ENCODE measurements at places on chromosomes 4 and X.

GRCh38 chr4:86529436-86529835 lies 64.7 kb upstream of the PTPN13 start:
- no peak for DNase-seq

- DNase-seq: peak; percentile 86
Measured at GRCh38 chr4:2934077-2934812, 29.0 kb downstream of the NOP14 start.

GRCh38 chr4:160352637-160353036 lies 1249.8 kb downstream of the RAPGEF2 start:
- DNase-seq: no peak

DNA sequence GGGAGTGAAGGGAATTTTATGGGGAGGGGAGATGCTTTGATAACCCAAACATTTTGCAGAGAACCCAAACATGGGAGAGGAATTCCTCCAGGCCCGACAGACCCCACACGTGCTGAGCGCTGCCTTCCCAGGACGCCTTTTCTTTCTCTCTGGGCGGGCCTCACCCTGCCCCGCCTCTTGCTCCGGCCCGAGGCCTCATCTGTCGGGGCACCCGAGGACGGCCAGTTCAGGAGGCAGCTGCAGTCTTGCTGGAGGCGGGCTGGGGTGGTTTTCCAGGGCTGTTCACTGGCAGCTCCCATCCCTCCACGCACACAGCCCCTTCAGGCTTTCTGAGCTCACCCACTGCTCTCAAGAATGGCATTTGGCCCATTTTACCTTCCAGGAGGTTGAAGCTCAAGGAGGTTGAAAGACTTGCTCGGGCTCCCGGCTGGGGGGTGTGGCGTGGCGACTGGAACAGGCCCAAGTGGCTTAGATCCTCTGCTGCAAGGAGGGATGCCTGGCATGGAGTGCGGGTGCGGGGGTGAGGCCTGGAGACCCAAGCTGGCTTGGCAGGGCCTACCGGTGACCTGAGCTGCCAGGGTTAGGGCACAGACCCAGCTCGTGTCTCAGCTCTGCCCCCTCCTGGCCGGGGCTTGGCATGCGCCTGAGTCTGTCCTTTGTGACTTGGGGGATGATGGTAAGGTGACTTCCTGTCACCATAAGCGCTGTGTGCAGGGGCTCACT lies 99.2 kb downstream of the PSAPL1 start:
- peak; percentile 93 for DNase-seq

- no peak for DNase-seq
Measured at GRCh38 chr4:10872833-10873517, 188.4 kb upstream of the CLNK start.

DNA sequence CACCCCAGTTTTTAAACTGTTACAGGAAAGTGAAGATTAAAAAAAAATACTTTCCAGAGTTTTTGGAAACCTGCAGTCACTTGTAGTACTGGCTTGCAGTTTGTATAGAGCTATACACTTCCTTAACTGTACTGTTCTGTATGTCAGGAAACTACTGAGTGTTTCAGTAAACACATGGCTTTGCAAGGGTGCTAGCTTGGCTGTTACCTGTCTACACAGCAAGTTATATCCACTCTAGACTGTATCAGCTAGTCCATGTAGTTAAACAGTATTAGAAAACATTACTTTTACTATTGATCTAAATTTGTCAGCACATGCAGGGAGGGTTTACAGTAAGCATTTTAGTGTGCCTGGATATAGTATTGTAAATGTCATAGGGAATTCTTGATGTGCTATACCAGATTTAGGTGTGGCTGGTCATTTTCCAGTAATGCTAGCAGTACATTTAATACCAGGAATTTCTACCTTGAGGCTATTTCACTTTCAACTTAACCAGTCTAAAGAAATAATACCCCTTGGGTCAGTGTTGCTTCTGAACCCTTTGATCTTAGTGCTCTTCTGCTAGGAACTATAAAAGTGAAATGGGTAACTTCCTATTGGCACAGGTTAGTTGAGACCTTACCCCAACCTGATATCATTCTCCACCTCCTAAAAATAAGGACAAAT lies 192.3 kb upstream of the ANKRD50 start:
- DNase-seq: no peak

DNA sequence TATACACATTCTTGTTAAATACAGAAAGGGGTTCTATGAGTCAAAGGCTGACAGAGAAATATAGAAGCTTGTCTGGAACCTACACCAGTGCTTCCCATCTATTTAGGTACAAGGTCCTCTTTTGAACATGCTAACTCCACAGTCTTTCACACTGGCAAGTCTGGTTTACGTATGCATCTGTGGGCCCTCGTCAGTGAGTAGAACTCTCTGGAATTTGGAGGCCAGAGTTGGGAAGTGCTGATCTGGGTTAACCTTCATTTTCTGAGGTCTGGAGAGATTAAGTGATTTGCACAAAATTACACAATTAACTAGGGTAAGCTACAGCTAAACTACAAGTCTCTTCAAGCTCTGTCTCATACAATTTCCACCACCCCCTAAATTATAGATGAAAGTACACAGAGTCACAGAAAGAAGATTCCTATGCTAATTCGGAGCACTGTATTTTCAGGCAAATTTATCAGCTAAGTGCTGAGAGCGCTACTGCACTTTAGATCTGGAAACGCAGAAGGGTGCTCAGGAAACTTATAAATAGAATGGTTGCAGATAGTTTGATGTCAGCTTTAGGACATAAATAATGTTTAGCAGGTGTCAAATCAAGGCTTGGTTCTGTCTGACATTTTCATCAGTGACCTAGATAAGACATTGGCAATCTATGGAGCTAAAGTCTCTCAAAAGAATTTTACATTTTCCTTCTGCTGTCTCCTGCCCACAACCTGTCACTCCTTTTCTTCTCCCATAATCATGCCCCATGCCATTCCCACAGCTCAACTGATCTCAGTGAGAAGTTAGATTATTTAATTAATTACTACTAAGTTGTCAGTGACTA lies 43.0 kb upstream of the PDLIM5 start:
- no peak for DNase-seq

DNA sequence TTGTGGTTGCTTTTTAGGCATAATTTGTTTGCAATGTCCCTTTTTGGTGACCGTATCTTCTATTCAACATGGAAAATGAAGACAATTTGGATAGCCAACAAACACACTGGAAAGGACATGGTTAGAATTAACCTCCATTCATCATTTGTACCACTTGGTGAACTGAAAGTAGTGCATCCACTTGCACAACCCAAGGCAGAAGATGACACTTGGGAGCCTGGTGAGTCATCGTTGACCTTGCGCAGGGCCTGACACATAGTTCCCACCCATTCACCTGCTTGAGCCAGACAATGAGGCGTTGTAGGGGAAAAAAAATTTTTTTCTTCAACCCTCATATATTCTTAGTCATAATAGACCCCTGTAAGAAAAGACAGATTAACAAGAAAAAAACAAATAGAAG lies 32.4 kb downstream of the EGF start:
- no peak for DNase-seq

- DNase-seq: peak; percentile 72
Measured at GRCh38 chr4:186104890-186105646, 564 bp downstream of the FAM149A start.

DNA sequence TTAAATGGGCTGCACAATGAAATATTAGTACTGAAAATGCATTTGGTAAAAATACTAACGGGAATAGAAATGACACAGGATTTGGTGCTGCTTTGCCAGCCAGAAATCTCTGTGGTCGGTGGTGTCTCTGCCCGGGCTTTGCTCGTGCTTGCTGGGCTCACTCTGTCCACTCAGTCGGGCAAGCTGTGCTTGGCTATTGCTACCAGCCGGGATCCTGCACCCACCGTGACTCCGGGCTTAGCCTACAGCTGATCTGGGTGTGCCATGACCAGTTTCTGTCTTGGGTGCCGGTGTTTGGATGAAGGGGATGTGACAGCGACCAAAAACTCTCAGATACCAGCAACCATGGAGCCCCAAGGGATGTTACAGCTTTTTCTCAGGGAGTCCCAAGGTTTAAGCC lies 487.7 kb downstream of the TECRL start:
- no peak for DNase-seq

DNA sequence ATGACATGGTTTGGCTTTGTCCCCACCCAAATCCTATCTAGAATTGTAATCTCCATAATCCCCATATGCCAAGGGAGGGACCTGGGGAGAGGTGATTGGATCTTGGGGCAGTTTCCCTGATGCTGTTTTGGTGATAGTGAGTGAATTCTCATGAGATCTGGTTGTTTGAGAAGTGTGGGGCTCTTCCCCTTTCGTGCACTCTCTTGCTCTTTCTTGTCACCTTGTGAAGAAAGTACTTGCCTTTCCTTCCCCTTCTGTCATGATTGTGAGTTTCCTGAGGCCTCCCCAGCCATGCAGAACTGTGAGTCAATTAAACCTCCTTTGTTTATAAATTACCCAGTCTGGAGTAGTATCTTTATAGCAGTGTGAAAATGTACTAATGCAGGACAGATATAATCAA lies 36.4 kb upstream of the FREM3 start:
- DNase-seq: no peak

DNA sequence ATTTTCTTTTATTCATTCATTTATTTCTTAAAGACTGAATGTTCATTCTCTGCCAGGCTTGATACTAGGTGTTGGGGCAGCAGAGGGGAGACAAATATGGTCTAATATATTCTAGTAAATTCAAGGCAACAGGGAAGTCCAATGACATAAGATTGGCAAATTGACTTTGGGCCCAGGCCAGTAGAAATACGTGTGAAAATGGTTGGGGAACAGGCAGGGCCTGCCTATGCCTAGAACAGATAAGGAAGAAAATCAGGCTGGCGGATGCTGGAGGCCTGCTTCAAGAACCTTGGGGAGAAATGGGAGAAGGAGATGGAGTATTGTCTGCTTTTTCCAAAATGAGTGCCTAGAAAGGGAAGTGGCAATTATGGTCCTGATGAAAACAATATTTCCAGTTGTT lies 108.6 kb downstream of the RTL5 start:
- no peak for DNase-seq

DNA sequence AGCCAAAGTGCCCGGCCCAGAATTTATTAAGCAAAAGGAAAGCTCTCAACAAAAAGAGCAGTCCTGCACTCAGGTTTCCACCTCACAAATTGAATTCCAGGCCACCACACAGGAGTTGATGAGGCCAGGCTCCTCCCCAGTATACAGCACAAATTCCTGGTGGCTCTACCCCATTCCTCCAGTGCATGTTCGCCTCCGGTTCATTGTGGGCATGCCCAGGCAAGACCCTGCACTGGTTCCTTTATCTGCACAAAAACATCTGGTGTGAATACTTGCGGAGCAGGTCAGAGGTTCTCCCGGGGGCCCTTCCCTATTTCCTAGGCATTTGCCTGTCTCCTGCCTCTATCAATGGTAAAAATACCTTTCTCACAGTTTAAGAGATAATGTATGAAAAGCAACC lies 195.2 kb upstream of the ANXA10 start:
- DNase-seq: no peak

DNA sequence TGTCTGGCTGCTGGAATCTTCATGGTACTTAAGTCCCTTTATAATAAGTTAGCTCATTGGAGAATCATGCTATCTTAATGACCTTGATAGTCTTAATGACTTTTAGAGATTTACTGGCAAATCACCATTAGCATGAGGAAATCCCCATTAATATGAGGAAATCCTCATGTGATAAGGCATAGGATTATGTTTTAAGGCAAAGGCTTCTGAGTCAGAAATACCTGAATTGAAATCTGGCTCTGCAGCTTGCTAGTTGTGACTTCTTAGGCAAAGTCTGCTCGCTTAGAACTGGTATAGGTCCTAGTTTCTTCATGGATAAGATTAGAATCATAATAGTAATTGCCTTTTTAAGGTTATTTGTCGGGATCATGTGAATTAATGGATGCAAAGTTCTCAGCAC lies 190.2 kb upstream of the BANK1 start:
- no peak for DNase-seq

- DNase-seq: no peak
Measured at GRCh38 chr4:4260185-4260751, 12.2 kb upstream of the TMEM128 start.

- no peak for DNase-seq
Measured at GRCh38 chrX:155891446-155892210, 10.5 kb downstream of the VAMP7 start.

- DNase-seq: no peak
Measured at GRCh38 chr4:6520051-6520636, 47.7 kb upstream of the PPP2R2C start.
